Fibroblast of pulmonary artery (primary cell): ENCODE measurements at places on chromosomes 12 and 14.

DNA sequence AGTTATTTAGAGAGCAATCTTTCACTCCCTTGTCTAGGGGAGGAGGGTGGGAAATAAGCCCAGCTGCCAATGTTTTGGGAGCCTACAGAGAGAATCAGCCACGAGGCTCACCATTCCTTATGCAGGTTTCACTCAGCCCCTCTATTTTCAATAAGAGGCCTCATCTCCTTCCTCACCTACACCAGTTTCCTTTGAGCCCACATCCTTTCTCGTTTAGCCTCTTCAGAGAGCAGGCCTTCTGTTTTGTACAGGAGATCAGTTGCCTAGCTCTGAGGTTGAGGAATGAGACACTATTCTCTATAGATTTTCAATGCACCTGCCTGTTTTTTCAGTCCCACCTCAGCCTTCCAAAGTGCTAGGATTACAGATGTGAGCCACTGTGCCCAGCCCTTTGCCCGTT is 17.9 kb downstream of the SNAPC1 start:
- DNase-seq: no peak

GRCh38 chr12:116055895-116056607 is 221.4 kb downstream of the MED13L start:
- no peak for DNase-seq

GRCh38 chr12:13179211-13180074 is 17.1 kb upstream of the EMP1 start:
- peak; percentile 50 for DNase-seq

DNA sequence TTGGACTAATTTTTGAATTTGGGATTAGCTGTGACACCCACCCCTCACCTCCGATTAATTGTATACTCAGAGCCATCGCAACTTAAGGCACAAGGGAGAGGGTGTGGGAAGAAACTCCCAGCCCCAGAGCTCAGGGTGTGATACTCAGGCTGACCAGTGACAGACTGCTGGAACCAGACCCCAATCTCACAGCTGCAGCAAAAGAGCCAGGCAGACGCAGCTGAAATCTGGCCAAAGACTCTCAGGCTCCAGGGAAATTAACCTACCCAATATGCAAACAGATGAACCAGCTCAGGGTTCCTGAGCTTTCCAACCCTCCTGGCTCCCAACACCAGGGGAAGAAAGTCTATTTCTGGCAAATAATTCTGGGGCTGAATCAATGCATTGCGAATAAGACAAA is 30.5 kb downstream of the ANAPC7 start:
- DNase-seq: no peak

GRCh38 chr12:59624732-59625460 is 29.1 kb downstream of the SLC16A7 start:
- DNase-seq: peak; percentile 24

DNA sequence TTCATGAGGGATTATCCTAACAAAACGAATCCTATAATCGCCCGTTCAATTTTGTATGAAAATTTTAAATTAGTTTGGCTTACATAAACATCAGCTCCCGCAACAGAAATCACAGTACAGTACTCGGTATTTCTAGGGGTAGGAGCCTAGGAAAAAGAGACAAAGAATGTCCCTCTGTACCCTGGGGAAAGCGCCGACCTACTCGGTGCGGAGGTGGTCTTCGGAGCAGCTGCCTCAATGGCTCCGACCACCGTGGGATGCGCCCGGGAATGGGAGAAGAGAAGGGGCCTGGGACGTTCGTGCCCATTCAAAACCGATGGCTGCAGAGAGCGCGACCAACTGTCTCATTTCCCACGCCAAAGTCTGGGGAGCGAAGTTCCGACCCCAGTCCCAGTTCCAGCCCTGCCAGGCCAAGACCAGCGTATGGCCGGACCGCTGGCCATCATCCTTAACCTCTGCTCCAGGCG is 618 bp downstream of the GNPNAT1 start:
- no peak for DNase-seq

DNA sequence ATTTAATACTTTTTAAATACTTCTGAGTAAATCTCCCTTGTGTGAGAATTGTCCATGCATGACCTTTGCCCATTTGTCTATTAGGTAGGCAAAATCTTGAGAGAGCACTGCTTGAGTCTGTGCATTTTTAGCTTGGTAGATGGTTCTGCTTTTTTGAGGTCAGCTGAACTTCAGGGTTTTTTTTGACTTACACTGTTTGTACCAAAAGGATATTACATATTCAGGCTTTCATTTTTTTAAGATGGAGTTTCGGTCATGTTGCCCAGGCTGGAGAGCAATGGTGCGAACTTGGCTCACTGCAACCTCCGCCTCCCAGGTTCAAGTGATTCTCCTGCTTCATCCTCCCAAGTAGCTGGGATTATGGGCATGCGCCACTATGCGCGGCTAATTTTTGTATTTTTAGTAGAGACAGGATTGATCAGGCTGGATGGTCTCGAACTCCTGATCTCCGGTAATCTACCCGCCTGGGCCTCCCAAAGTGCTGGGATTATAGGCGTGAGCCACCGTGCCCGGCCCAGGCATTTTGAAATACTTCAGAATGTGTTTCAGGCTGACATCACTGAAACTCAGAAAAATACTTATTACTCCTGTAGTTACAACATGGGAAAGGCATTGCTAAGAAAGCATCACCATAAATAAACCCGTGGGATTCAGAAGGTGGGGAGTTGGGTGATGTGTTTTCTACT is 11.1 kb downstream of the RASSF3 start:
- peak; percentile 50 for DNase-seq

DNA sequence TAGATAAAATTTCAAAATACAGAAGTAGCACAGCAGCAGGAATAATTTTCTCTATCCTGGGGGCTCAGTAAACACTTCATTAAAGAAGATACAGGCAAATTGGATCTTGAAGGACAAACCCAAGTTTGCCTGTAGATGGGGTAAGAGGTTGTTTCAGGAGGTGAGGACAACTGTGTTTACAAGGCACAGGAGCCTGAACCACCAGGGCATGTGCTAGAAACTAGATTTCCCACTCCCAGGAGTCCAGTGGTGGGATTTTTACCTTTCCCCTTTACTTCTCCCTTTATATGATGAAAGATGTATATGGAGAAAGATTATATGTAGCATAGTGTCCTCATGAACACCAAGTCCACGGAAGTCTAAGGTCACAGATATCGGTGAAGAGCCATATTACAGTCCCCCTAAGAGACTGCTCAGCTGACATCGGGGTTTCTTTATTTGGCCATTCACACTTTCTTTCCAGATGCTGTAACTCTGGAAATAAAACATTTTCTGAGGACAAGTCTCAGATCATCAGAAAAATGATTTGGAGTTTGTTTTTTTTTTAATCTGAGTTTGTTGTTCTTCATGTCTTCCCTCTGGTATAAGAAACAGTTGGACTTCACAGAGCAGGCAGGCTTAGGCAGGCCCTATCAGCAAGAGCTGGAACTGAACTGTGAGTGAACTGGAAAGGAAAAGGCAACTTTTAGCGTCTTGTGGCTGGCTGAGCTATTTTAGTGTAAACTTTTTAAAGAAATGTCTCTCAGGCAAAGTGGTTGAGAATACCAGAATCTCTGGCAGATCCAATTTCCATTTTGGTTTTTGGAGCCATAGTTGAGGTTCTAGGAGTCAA is 8.0 kb upstream of the EVL start:
- DNase-seq: peak; percentile 66

- DNase-seq: no peak
Measured at GRCh38 chr12:6555018-6555691, 687 bp downstream of the IFFO1 start.

- DNase-seq: peak; percentile 81
Measured at GRCh38 chr12:29320295-29321085, 60.5 kb downstream of the ERGIC2 start.

GRCh38 chr12:1916371-1917171 is 1.9 kb downstream of the CACNA2D4 start:
- no peak for DNase-seq

GRCh38 chr12:14868916-14869506 is 16.6 kb downstream of the MGP start:
- DNase-seq: no peak

GRCh38 chr14:68448252-68448902 is 344.5 kb downstream of the ZFP36L1 start:
- DNase-seq: no peak

DNA sequence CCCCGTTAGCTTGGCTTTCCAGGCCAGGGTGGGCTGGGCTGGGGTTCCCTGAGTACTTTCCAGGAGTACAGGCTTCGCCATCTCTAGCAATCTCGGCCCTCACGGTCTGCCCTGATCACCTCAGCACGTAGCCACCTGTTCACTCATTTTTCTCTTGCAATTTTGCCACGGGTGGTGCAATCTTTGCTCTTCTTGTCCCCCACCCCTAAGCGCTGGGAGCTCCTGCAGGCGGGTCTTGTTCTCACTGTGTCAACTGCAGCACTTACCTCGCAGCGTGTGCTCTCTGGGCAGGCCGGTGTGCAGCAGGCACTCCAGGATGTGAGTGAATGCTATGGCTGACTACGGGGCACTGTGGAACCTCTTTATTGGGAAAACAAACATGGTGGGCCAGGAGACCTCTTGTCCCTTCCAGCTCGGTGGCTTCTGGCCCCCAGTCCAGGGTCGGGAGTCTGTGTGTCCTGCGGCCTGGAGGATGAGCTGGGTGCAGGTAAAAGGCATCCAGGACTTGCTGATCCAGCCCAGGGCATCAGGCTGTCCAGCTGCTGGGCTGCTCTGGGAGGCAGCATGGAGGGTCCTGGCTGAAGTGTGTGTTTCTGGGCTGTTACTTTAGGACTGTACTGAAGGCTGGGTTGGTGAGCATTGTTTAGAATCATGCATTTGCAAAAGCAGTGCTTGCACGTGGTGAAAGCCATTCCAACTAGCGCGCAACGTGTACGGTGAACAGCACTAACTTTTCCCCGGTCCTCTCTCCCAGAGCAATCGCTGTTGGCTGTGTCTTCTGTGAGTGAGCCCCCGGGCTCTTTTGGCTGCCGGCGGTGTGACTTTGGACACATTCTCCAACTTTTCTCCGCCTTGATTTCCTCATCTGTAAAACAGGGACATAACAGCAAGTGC is 1.5 kb upstream of the ULK1 start:
- no peak for DNase-seq

DNA sequence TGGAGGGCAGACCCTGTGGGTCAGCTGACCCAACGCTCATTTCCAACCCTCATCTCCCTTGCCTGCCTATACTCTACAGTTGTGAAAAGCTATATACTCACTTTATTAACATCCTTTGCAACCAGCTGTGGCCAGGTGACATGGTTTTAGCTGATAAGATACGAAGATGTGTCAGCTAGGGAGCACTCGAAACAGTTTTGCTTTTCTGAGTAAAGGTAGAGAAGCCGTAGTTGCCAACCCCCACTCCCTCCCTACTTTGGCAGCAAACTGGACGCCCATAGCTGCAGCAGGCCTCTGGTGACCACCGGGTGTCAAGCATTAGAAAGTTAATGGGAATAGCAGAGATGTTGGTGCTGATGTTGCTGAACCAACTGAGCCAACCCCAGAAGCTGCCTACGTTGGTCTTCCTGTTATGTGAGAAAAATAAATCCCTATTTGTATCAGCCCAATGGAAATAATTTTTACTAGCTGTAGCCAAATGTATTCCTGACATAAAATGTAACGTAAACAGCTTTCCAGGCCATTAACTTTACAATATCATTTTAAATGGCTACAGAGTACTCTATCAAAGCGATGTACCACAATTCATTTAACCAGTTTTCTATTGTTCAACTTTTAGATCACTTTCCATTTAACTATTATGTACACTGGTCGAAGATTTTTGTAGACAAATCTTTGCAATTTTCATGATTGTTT is 98.5 kb upstream of the TMCC3 start:
- DNase-seq: no peak

- DNase-seq: peak; percentile 33
Measured at GRCh38 chr14:63713058-63713457, 14.8 kb downstream of the SGPP1 start.

DNA sequence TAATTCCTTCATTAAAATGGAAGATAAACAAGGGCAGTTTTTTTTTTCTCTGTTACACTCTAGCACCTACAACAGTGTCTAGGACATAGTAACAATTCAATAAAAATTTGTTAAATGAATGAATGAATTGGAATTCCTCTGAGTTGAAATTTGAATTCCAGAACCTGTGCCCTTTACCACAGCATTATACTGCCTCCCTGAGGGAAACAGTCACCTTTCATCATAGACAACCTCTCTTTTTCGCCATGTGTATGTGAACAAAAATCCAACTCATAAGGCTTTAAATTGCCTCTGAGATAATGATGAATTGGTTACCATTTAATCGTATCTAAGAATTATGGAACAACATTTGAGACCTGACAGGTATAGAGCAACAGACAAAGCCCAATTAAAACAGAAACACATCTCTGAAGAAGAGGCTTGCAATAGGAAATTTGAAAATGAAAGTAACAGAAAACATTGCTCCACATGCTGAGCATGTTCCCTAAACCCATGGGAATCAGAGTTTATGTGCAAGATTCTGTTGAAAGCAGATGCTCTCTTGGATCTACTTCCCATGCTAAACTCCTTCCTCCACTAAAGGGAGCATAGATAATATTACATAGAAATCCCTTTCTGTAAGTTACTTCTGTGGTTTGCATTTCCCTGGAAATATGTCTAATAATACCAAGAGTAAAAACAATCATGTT is 657.8 kb downstream of the GALC start:
- no peak for DNase-seq

DNA sequence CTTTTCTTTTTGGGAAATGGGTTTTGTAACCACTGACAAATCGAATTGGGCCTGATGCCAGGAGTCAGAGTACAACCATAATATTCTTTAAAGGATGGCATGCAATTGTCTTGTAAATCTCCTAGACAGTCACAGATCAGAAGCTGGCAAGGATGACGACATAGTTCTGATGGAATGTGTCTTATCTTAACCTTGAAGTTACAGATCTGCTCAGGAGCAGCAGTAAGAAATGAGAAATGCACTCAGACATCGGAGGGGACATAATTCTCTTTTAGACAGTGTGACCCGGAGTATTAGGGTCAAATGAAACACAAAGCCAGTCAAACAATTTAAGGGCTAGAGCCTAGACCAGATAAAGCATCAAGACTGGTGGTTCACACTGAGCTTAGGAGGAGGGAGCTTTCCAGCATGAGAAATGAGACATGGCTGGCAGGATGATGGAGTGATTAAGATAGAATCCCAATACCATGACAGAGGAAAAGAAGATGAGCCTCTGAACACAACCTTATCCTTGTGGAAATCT is 17.5 kb downstream of the CBX5 start:
- DNase-seq: peak; percentile 58

DNA sequence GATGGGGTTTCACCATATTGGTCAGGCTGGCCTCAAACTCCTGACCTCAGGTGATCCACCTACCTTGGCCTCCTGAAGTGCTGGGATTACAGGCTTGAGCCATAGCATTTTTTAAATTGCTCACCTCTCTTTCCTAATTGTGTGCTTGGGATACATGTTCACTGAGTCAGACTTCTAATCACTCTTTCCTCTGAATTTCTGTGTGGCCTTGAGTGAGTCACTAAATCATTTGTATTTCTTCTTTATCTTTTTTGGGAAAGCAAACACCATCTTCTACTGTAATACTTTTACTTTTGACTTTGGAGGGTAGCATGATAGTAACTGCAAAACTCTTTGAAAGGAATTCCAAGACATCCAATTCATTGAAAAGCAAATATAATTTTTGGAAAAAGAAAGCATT is 60.8 kb downstream of the FLRT2 start:
- DNase-seq: peak; percentile 48
